ENCODE measurements at places on chromosomes 16 and 17.

GRCh38 chr16:76801357-76801756 lies 389.6 kb upstream of the MON1B start:
- no peak for DNase-seq

GRCh38 chr17:69695646-69696045 lies 281.1 kb downstream of the MAP2K6 start:
- DNase-seq, result no peak

- DNase-seq, result peak; percentile 67
Observed at GRCh38 chr17:36602924-36603384, 1.6 kb downstream of the MRM1 start.

DNA sequence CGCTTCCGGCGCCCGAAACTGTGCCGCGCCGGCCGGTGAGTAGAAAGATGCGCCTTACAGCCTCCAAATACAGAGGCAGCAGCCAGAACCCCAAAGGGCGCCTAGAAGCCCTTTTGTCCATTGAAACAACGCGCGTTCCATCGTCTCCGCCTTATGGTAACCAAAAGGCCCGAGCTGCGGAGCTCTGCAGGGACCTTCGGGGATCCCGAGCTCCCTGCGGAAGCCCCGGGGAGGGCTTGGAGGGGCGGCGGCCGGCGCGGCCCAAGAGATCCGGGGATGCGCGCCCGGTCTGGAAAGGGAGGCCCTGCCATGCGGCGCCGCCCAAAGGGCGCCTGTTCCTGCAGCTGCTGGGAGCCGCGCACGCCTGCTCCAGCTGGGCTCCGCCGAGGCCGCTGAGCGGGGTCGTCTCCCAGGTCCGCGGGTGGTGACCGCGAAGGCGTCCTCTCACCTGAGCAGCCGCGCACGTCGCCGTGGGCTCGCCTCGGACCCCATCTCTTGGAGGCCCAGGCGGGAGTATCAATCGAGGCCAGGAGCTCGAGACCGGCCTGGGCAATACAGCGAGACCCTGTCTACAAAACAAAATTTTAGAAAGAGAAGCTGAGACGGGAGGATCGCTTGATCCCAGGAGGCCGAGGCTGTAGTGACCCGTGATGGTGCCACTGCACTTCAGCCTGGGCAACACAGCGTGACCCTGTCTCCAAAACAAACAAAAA lies 742 bp upstream of the FBXO31 start:
- no peak for DNase-seq

- DNase-seq, result no peak
Observed at GRCh38 chr16:5621826-5622225, 524.2 kb upstream of the EEF2KMT start.

DNA sequence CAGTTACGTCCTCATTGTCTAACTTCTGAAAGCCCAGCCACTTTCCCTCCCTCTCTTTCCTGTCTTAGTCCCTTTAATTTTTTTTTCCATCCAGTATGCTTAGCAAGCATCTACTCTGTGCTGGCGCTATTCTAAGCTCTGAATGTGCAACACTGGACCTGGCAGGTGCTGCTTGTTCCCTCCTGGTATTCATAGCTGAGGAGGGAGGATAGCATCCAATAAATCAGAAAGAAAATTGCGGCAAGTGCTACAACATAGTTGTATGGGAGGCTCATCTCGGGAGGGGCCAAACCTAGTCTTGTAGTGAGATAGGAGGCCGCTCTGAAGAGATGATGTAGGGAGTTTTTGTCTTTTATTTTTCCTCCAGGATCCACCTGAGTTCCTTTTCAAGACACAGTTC lies 457.3 kb upstream of the HSBP1 start:
- no peak for DNase-seq
